ENCODE measurements at places on chromosomes 3 and 15. TPM values are rescaled to one million over a fixed set of nuclear protein-coding genes. Genes with fewer than 3 reads are reported as not detected.
A peak's percentile ranks its signal among the peaks of the same experiment; 100 is the strongest.

DNA sequence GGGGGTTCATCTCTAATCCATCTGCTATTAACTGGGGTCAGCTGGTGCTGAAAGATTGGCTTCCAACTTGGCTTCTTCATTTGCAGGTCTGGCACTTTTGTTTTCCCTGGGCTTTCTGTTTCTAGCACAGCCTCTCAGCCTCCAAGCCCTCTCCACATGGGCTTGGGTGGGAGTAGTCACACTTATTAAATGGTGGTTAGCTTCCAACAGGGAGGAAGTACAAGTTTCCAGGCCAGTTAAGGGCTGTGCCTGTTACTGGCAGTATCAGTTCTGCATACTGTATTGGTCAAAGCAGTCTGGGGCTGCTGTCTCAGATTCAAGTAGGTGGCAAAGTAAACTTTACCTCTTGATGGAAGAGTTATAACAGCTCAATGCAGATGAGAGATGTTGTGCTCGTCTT lies 627.1 kb upstream of the CCDC54 start:
- no peak for DNase-seq

DNA sequence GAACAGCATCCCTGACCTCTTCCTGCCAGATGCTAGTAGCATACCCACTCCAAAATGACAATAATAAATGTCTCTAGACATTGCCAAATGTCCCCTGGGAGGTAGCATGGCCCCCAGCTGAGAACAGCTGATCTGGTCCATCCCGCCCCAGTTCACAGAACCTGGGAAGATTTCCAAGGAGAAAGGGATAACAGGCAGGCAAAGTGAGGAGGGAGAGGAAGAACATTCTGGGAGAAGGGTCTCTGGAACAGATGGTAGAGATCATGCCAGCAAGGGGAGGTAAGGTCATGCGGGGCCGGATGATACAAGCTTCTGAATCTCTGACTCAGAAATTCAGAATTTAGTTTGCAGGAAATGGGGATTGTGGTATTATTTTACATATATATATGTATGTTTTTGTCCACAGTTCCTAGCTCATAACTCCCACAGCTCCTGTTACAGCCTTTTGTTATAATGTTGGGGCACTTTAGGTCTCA lies 192.7 kb downstream of the SUCLG2 start:
- no peak for DNase-seq

DNA sequence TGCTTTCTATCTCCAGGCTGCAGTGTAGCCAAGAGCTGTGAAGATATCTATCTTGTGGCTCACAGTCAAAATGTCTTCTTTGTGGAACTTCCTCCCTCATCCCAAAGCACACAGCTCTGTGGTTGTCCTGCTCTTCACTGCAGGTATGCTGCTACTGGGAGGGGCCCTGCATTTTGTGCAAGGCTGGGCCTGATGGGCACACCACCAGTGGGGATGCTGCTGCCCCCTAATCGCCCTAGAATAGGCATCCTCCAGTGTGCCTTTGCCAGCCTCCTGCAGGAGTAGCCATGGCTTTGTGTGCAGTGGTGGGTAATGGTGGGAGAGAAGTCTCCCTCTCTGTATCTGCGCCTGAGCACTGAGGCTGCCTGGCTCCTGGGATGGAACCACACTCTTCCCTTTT lies 297.3 kb downstream of the DOCK3 start:
- DNase-seq = no peak

- peak; percentile 11 for DNase-seq
These were observed 4.4 kb upstream of the HHATL start for GRCh38 chr3:42706721-42707619.

Gene P2RY13
- total RNA-seq = 0.96 TPM

Gene DLEC1
- total RNA-seq = 0.08 TPM

Gene PLCB2
- 8.5 TPM for total RNA-seq

Gene ITPKA
- 1.9 TPM for total RNA-seq

DNA sequence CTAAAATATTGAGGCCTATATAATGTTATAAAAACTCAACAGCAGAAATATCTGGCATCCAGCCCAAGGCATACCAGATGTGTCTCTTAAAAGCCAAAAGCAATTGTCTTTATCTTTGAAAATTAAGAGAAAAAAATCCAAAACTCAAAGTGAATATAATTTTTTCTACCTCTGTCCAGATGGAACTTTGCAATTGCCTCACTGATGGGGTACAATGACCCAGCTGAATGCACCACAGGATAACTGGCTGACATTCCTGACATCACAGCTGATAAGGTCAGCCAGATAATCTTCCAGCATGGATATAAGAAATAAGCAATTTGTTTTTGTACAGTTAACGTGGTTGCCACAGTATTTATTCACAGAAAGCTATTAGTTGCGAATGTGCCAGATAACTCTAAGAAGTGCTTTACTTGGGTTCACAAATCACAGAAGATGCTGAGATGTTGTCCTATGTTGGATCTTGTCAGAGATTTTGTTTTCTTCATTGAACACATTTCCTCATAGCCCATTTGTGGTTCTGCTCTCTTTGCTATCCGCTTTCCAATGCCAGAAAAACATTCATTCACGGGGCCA lies 566.9 kb upstream of the CCDC54 start:
- DNase-seq = no peak

GRCh38 chr3:164452707-164453106 lies 625.6 kb downstream of the SI start:
- no peak for DNase-seq

Measured in left ventricle myocardium inferior (tissue), 1 donor.